ENCODE measurements at places on chromosomes 16 and 17.
A peak's percentile ranks its signal among the peaks of the same experiment; 100 is the strongest.

GRCh38 chr17:17886226-17886625 lies 49.4 kb upstream of the SREBF1 start:
- no peak for DNase-seq

DNA sequence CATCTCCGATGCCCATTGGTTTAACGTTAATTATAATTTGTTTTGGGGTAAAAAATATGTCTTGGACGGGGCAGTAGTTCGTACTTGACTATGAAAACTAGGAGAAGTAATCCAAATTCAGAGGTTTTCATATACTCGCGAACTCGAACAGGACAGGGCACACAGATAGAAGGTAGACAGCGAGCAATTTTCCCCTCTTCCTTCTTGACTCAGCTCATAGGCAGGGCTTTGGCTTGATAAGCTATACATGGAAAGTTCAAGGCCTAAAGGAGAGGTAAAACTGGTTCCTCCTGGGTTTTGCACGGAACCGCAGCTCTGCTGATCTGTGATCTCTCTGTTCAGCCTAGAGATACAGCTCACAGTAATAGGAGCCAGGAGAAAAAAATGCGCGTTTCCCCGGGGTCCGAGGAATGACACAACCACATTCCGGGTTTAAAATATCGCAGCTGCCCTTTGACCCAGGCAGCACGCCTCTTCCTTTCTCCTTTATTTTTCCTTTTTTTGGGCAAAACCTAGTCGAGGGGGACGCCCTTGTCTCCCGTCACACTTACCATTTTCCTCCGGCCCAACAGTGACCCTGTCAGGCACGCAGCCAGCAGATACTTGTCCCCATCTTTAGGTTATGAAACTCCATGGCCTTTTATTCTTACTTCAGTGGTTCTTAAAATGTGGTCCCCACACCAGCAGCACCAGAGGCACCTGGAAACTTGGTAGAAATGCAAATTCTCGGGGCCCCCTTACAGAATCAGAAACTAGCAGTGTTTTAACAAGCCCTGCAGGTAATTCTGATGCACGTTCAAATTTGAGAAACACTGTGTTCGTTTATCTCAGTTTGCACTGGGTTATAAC lies 1.7 kb upstream of the LASP1 start:
- peak; percentile 55 for DNase-seq

- DNase-seq, result no peak
These were observed 334.3 kb downstream of the C16orf95 start for GRCh38 chr16:86982912-86983311.

DNA sequence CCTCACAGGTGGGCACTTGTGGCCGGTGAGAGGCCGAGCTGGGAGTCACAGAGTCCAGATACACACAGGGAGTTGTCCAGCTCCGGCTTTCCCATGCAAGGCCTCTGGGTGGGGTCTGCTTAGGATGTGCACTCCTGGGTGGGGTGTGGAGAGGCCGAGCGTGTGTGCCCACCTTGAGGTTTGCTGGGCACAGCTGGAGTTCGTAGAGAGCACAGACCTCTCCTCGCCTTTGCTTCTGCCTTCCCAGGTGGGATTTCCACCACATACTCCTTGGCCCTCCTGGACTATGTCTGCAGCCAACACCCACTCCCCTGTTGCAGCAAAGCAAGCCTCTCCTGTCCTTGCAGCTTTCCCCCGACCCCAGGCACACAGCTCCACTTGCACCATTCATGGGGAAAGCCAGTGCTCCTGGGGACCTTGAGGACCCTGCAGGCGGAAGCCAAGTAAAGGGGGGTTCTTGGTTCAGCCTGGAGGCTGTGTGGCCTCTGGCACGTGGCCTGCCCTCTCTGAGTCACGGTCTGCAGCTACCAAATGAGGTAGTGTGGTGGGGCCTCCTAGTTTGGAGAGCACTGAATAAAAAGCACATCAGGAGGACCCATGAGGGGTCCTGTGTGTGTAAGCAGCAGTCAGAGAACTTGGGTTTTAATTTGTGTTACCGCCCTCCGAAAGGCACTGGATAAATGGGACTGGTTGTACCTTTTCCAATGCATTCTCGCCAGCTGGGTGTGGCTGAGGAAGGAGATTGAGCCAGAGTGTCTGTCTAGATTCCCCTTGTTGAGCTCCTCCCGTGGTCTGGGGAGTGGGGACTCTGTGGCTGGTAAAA lies 31.5 kb downstream of the MPRIP start:
- no peak for DNase-seq

- peak; percentile 82 for DNase-seq
These were observed 19.9 kb downstream of the CLEC16A start for GRCh38 chr16:10964039-10964890.

DNA sequence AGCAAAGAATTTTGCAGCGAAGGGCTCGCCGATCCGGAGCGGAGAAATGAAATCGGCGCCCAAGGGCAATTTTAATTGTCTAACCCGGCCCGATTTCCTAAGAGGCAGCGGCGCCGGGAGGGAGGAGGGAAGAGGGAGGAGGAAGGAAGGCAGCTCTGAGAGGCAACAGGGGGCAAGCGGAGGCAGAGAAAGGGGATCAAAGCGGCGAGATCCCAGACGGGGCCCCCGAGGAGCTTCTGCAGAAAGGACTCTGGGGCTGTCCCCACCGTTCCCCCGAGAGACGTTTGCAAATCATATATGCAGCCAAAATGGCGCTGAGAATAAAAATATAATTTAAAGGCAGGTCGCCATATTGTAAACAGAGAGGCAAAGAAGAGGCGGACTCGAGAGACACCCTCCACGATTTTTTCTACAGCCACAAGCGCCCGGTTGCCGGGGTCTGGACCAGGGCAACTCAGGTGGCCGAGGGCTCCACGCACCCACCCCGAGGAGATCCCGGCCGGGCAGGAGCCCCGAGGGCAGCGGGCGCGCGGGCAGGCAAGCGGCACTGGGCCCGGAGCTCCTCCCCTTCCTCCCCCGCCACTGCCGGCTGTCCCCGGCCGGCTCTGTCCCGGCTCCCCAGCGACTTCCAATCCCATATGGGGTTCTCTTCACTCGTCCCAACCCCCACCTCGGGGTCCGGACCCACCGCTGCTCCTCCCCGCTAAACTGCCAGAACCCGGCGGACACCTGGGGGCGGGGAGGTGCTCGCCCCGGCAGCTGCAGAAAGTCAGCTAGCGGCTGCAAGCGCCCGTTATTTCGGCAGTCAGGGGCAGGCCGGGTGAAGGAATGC lies 1.9 kb downstream of the PHF12 start:
- peak; percentile 71 for DNase-seq

GRCh38 chr16:88799569-88800276 lies 3.9 kb upstream of the CDT1 start:
- DNase-seq, result no peak

GRCh38 chr17:20234276-20234675 lies 225.1 kb downstream of the SPECC1 start:
- no peak for DNase-seq

DNA sequence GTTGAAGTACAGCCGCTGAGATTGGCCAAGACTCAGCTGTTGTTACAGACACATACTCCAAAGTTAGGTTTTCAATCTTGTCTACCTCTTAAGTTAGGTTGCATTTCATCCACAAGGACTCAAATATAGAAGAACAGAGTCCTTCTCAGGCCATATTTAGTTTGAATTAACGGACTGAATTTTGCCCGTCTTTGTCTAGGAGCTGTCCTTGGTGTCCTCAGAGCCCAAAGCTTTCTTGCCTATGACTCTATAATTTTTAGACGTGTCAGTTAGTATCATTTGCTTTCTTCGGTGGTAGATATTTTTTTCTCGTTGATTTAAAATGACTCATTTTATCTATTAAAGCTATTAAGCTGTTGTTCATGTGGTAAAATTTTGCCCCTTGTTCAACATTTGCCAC lies 403.2 kb downstream of the HS3ST3B1 start:
- no peak for DNase-seq

DNA sequence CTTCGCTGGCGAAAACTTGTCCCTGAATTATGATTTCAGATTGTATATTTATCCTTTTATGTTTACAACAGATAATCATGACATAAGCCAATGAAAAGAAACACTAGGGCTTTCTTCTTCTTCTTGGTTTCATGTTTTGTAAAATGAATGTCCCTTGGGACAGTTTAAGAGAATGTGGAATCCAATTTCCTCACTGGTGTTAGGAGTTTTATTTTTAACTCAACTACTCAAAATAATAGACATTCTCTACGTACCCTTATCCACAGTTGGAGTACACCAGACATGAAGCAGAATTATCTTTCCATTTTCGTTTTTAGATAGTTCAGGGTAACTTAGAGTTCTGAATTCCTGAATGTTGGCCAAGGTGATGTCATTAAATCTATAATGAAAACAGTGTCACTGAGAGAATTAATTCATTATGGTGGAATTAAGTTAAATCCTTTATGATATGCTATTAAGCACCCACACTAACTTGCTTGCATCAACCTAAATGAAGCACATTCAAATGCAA lies 43.4 kb downstream of the IRX6 start:
- DNase-seq, result no peak

- DNase-seq, result no peak
These were observed 584 bp downstream of the TCAP start for GRCh38 chr17:39665642-39666224.

DNA sequence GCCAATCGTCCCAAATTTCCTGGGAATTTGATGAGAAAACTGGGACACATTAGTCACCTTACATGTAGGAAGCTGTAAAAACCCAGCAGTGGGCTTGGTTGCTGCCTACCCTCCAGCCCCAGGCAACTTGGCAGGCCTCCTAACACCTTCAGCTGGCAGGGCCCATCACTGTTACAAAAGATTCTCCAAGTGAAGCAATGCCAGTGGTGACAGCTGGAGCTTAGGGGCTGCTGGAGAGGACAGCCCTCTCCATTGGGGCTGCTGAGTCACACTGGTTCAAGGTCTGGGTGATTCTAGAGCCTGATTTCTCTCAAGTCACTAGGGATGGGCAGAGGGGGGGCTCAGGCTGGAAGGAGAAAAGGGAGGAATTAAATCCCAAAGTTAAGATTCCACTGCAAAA lies 180.6 kb downstream of the COPRS start:
- no peak for DNase-seq

GRCh38 chr17:14919631-14920213 lies 345.4 kb downstream of the PMP22 start:
- no peak for DNase-seq

GRCh38 chr17:64572682-64573154 lies 65.9 kb downstream of the CEP95 start:
- no peak for DNase-seq

DNA sequence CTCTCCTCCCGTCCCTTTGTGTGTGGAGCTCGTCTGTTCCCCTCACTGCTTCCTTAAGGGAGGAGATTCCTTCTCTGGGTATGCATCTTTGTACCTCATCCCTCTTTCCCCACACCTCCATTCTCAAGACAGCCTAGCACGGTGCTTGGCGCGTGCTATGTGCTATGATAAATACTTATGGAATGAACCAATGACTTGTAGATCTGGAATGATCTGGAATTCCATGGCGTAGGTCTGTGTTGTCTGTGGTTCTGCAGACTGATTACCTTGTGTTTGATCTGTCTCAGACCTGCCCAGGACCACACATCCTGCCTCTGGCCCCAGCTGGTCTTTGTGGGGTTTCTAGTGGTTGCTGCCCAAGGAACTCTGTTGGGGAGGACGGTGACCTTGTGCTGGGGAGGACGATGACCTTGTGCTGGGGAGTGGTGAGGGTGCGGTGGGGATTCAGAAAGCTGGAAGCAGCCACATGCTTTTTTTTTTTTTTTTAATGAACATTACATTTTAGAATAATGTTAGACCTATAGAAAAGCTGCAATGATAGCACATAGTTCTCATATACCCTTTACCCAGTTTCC lies 33.5 kb upstream of the ETV4 start:
- DNase-seq, result no peak

DNA sequence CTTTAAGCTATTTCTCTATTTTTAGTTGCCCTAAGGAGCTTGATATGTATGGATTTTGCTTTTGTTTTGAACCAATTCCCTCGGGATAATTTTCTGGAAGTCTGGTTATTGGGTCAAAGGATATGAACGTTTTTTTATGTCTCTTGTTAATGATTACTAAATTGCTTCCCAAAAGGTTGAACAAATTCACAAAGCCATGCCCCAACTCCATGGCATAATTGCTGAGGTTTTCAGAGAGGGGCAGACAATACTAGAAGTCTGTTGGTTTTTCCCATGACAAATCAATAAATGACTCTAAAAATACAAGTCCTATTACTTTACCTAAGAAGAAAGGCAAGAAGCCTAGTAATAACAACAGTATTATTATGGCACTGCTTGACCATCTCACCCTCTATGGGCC lies 11.4 kb upstream of the AKAP1 start:
- no peak for DNase-seq

GRCh38 chr16:88385112-88385594 lies 2.4 kb downstream of the ZNF469 start:
- no peak for DNase-seq

DNA sequence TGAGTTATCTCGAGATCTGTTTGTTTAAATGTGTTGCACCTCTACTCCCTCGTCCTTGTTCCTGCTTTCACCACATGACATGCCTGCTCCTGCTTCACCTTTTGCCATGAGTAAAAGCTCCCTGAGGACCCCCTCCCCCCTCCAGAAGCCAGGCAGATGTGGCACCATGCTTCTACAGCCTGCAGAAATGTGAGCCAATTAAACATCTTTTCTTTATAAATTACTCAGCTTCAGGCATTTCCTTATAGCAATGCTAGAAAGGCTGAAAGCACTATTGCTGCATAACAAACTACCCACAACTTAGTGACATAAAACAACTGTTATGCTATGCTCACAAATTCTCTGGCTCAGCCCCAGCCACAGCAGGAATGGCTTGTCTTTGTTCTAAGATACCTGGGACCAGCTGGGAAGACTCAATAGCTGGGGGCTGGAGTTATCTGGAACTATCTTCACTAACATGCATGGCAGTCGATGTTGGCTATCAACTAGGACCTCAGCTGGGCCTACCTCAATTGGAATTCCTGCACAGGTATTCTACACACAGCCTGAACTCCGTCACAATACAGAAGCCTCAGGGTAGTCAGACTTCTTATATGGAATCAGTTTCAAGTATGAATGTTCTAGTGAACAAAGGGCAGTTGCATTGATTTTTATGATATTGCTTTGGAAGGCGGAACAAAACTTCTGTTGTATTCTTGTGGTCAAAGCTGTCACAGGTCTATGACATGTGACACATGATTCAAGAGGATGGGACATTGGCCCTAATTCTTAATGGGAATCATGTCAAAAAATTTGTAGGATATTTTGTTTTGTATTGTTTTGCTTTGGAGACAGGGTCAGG lies 186.0 kb upstream of the PIRT start:
- no peak for DNase-seq

DNA sequence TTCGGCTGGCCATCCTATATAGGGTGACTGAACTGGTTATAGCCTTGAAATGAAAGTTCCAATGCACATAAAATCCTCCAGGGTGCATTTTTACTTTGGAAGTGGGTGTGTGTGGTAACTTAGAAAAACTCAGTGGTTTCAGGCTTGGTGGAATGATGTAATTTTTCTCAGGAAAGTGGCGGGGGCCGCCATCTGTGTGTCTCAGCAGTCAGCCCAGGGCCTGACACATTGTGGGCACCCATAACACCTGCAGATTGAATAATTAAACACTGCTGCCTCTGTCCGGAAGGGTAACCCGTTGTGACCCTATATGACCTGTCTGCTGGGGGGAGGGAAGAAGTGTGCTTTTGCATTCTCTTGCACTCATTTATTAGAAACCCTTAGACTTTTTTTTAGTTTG lies 2.2 kb upstream of the PDP2 start:
- DNase-seq, result peak; percentile 53
